ENCODE measurements at places on chromosomes 1 and 21.

DNA sequence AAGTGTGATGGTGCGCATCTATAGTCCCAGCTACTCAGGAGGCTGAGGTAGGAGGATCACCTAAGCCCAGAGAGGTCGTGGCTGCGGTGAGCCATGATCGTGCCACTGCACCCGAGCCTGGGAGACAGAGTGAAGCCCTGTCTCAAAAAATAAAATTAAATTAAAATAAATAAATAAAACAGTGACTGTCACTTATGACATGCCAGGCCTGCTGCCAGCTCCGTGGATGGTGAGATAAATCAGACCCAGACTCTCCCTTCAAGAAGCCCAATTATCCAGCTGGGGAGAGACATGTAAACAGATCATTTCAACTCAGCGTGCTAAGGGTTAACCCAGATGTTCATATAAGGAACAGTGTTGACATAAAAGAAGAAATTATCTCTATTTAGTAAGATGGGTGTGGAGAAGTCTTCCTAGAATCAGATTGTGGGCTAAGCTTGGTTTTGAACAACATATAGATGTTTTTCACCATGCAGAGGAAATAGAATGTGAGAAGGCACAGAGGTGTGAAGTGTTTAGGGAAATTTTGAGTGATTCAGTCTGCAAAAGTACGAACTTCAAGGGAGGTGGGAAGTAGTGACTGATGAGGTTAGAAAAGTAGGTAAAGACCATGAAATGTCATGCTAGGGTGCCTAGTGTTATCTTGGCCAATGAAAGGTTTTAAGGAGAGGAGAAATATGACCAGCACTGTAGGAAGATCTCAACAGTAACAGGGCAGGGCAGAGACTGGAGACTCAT lies 18.3 kb downstream of the YARS1 start:
- DNase-seq = peak; percentile 16

DNA sequence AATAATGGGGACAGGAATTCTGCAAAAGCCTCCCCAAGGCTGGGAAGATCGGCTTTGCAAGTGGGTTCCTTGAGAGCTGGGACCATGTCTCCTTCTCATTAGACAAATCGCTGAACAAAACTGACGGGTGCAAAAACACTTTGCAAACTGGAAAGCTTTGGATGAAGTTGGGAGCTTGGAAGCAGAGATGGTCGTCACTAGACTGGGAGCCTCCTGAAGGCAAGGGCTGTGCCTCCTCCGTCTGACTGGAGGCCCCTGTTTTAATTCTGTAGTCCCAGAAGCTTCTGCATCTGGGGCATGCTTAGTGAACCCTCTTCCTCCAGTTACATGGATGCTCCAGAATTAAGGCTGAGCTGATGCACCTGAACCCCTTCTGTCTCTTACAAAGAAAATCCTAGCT lies 82.3 kb upstream of the IFFO2 start:
- no peak for DNase-seq

GRCh38 chr1:196376630-196377328 lies 231.5 kb downstream of the KCNT2 start:
- no peak for DNase-seq

DNA sequence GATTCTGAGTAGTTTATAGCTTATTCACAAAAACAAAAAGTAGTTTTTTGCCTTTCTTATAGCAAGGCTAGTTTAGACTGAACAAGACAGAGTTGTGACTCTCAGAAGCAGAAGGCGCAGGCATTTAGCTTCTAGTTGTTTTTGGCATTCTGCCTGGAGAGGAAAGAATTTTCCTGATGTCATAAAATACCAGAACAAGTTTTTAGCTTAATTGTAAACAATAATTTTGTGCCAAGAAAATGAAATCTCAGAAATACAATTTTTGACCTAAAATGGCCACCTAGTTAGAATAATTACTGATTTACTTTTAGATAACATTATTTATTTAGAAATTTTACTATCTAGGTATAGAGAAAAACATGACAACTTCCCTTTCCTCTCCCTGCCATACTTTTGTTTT lies 1.0 kb downstream of the DNAJB4 start:
- no peak for DNase-seq

- no peak for DNase-seq
Measured at GRCh38 chr21:32592929-32593502, 7.7 kb upstream of the TCP10L start.

DNA sequence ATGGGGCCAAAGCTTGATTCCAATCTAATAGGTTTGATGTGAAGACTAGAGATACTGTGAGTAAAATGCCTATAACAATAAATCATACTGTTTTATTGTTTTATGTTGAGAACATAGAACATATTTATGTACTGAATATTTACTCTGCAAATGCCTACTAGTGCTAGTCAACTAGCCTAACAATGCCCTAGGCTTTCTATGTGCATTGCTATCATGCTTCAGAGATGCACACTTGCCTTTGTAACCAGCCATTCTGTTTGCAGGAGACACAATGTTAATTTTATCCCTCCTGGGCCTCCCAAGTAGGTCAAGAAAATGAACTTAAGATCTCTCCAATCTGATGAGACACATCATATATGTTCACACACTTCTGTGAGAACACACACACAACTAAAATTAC lies 530.8 kb upstream of the BEND5 start:
- no peak for DNase-seq

DNA sequence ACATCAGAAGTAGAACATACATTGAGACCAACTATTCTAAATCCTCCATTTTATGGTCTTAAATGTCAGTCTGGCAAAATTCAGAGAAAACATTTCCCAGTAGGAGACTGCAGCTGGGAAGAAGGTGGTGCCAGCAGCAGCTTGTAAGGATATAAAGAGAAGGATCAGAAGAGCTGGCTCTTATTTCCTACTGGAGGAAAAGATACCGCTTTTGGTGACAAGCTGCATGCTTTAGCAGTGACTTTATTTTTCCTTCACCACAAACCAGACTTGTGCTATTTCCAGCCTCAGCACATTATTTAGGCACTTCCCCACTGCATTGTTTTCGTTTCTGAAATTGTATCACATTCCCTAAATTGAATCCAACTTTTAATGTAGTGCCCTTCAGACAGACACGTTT lies 28.4 kb downstream of the RNF11 start:
- DNase-seq = no peak

All from CD4-positive, alpha-beta T cell treated with Interleukin-17A for 4 hours (primary cell).